Spinal cord (tissue), 10 donors: ENCODE measurements at places on chromosomes 2 and 18. TPM values are rescaled to one million over a fixed set of nuclear protein-coding genes. Genes with fewer than 3 reads are reported as not detected.

GRCh38 chr2:205640716-205641115, 41.6 kb upstream of the NRP2 start:
- H3K27me3 ChIP-seq: no peaks in the 10 kb centered on the region
- no peak for DNase-seq
- H3K27ac ChIP-seq: no peak overlapping the region
- H3K36me3 ChIP-seq: no peaks in the 10 kb centered on the region
- H3K4me3 ChIP-seq: no peak overlapping the region

- no peaks in the 10 kb centered on the region for H3K27me3 ChIP-seq
- no peak overlapping the region for H3K27ac ChIP-seq
- DNase-seq: no peak
- H3K36me3 ChIP-seq: no peaks in the 10 kb centered on the region
- H3K4me1 ChIP-seq: no peaks in the 10 kb centered on the region
These were observed 52.2 kb downstream of the CRACDL start for GRCh38 chr2:98883780-98884211.

The C2orf66 gene
- 0.28 TPM for total RNA-seq

DNA sequence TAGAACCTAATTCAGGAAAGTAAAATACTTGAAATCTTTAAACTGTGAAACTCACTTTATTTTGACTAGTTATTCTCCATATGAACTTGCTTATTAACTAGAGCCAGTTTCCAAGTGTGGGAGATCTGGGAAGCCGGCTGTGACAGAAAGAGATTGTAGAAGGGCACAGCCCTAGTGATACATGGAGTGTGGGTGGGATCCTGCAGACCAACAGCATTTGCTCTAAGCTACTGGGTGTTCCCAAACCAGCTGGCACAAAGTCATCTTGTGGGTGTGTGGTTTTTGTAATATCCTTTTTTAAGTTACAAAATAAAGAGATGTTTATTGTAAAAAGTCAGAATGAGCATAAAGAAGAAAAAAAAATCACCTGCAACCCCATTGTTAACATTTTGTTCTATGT, 3.4 kb downstream of the DUSP19 start:
- DNase-seq: no peak
- H3K27me3 ChIP-seq: no peaks in the 10 kb centered on the region
- H3K4me3 ChIP-seq: no peak overlapping the region
- no peaks in the 10 kb centered on the region for H3K36me3 ChIP-seq

DNA sequence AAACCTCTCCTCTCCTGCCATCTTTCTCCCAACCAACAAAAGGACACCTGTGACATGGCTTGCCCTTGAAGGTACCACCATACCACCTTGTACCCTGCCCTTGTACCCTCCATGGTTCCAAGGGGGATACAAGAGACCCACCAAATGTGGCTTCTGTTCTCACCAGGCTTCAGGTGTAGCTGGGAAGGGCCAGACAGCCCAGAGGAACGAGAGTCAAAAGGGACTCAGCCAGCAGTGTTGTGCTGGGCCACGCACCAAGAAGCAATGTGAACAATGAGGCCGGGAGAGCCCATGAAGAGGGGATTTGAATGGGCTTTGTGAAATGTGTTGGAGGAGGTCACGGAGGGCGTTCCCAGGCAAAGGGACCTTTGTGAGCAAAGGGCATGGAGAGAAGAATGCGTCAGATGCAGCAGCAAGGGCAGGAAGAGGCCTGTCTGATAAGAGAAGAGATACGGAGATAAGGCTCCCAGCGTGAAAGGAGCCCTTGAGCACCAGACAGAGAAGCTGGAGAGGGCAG, 48.6 kb downstream of the PLB1 start:
- no peak overlapping the region for H3K27ac ChIP-seq
- DNase-seq: no peak
- H3K36me3 ChIP-seq: no peaks in the 10 kb centered on the region

The TMEM18 gene
- total RNA-seq: 55.6 TPM

DNA sequence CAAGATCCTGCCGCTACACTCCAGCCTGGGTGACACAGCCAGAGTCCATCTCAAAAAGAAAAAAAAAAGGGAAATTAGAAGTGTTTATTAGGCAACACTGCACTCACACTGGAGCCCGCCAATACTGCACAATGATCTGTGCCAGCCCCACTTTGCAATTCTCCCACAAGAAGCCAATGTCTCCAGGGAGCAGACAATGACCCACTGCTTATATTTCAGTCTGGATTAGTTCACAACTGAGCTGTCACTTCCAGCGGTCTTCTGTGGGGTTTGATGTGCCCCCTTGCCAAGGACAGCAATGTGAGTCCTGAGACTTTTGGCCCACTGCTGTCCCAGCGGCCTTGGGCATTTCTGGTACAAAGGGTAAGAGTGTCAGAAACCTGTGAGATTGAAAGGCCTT, 85.6 kb upstream of the PPM1B start:
- no peak for DNase-seq
- peaks cover 18% of the 10 kb centered on the region for H3K4me1 ChIP-seq
- H3K4me3 ChIP-seq: no peak overlapping the region
- no peak overlapping the region for H3K27ac ChIP-seq
- no peaks in the 10 kb centered on the region for H3K27me3 ChIP-seq
- H3K36me3 ChIP-seq: no peaks in the 10 kb centered on the region

- H3K27ac ChIP-seq: no peak overlapping the region
- no peaks in the 10 kb centered on the region for H3K27me3 ChIP-seq
- no peak overlapping the region for H3K4me3 ChIP-seq
- DNase-seq: no peak
- H3K4me1 ChIP-seq: peaks cover 2% of the 10 kb centered on the region
These were observed 5.4 kb downstream of the GALM start for GRCh38 chr2:38671303-38671702.

DNA sequence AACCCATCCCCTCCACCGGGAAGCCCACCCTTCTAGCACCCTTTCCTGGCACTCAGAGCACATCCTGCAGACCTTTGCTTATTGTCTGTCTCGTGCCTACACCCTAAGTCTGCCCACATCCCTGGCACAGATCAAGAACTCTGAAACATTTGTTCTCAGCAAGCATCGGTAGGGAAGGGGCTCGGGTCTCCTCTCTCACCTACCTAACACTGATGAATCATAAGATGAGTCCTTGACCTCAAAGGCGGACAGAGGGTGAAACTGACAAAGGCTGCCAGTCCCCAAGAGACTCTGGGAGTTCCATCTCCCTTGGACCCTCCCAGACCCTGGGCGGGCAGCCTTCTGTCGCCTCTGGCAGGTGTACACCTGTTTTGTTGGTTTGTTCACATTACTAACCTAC, 9.3 kb downstream of the MAL start:
- no peak for DNase-seq
- peaks cover 28% of the 10 kb centered on the region for H3K4me1 ChIP-seq
- no peak overlapping the region for H3K4me3 ChIP-seq
- no peaks in the 10 kb centered on the region for H3K36me3 ChIP-seq

GRCh38 chr18:28198620-28199019, 21.7 kb upstream of the CDH2 start:
- DNase-seq: no peak
- H3K4me3 ChIP-seq: no peak overlapping the region
- H3K4me1 ChIP-seq: no peaks in the 10 kb centered on the region
- H3K27ac ChIP-seq: no peak overlapping the region
- H3K36me3 ChIP-seq: no peaks in the 10 kb centered on the region

DNA sequence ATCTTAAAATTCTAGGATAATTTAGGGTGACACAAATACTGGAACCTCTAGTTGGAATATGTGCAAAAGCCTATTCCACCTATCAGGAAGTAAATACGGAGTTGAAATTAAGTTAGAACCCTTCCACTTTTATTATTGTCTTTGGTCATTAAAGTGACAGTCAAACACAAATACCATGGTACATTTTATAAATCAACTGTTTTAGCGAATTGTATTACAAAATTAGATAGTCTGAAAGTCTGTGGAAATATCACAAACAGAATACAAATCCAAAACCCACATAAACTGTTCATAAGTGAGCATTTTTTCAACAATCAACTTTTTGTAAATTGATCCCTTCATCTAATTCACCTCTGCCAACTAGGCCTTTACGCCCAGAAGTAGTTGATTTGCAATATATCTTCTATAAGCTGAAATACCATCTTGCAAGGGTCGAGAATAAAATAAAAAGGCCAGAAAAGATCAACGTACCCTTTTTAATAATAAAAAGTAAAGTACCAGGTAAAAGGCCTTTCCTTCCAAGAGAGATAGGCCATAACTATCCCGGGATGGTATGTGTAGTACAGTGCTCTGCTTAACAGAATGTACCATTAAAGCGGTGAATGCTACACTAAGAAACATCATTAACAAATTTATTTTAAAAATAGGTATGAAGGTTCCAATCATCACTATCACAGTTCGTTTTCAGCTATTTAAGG, 1.3 kb downstream of the USP34 start:
- H3K36me3 ChIP-seq: peaks cover 8% of the 10 kb centered on the region
- H3K27me3 ChIP-seq: no peaks in the 10 kb centered on the region
- no peak for DNase-seq
- peaks cover 9% of the 10 kb centered on the region for H3K4me1 ChIP-seq

DNA sequence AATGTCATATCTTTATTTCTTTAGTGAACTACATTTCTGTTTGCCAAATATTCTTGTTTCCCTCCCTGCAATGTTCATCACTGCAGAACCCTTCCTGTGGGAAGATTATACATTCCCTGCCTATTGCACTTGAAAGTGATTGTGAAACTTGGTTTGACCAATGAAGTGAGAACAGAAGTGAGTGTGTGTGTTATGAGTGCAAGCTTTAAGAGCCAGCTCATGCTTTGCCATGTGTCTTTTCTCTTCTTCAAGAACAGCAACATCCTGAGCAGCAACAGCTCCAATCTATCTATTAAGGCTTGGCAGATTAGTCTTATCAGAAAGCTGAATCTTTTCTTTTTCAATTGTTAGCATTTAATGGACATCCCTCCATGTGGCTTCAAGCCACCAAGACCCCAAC, 42.0 kb upstream of the UBE2E3 start:
- H3K36me3 ChIP-seq: no peaks in the 10 kb centered on the region

The CLEC4F gene
- total RNA-seq: not detected

- DNase-seq: peak; percentile 6
- H3K36me3 ChIP-seq: no peaks in the 10 kb centered on the region
- H3K4me3 ChIP-seq: no peak overlapping the region
These were observed 766.9 kb downstream of the TDRD15 start for GRCh38 chr2:21890716-21891115.

DNA sequence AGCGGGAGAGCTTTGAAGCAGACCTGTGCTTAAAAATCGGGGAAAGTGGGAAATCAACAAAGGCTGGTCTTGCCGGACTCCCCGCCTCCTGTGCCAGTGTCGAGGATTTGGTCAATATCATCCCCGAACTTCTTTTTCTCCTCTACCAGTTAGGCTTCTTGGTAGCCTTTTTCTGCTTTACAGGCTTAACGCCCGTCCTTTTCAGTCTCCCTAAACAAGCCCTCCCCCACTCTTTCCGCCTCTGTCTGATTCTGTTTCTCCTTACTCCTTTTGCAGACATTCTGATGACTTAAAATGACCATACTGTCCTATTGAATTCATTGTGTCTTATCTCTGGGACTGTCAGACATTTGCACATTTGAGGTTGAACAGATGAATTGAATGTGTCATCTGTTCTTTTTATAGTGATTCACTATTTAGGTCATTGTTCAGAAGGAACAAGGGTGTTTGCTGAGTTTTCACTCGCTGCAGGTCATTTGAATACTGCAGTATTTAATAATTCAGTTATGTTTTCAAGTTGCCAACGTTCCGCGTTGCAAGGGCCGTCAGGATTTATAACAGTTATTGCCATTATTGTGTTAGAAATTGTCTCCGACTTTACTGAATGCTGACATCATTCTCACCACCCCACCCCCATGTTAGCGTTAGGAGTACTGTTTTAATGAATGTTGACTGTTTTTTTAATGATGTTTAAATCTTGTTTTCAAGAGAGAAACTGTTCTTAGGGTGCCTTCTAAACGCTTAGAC, 1.1 kb downstream of the ITGAV start:
- no peaks in the 10 kb centered on the region for H3K36me3 ChIP-seq
- peak; percentile 35 for DNase-seq
- H3K4me1 ChIP-seq: peaks cover 3% of the 10 kb centered on the region
- peak overlapping the region; percentile 94 for H3K4me3 ChIP-seq
- peak overlapping the region; percentile 97 for H3K27ac ChIP-seq

The KCNG2 gene
- total RNA-seq: 1.4 TPM

The CHRNA1 gene
- total RNA-seq: 0.22 TPM

The PDE11A gene
- 6.5 TPM for total RNA-seq

GRCh38 chr2:60353406-60353800, 200.1 kb downstream of the BCL11A start:
- peak; percentile 66 for DNase-seq
- no peak overlapping the region for H3K4me3 ChIP-seq
- no peaks in the 10 kb centered on the region for H3K36me3 ChIP-seq
- H3K27me3 ChIP-seq: peaks cover 2% of the 10 kb centered on the region
- peaks cover 20% of the 10 kb centered on the region for H3K4me1 ChIP-seq

DNA sequence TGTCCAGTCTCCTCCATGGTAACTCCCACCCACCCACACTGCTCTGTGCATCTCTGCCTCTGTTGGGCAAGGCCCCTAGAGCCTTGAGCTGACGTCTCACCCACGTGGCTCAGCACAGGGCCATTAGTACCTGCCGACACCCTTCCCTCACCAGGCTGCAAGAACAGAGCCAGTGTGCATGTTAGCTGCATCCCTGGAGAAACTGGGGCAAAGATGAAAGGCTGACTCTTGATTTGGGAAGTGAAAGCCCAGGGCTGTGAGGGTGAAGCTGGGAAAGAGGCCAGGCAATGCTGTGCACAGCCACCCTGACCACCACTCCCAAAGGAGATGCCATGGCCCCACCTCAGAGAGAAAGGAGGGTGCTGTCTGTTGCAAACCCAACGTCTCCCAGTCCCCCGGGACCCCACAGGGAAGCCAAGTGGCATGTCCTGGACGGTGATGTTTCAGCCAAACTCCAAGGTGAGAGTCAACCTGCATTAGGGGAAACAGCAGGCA, 20.0 kb upstream of the HPCAL1 start:
- H3K4me3 ChIP-seq: no peak overlapping the region
- H3K27me3 ChIP-seq: no peaks in the 10 kb centered on the region
- no peaks in the 10 kb centered on the region for H3K36me3 ChIP-seq
- no peak for DNase-seq
- no peak overlapping the region for H3K27ac ChIP-seq
- peaks cover 59% of the 10 kb centered on the region for H3K4me1 ChIP-seq

The IMPA2 gene
- total RNA-seq: 9.2 TPM

- H3K4me3 ChIP-seq: no peak overlapping the region
- no peaks in the 10 kb centered on the region for H3K27me3 ChIP-seq
- no peaks in the 10 kb centered on the region for H3K4me1 ChIP-seq
- no peaks in the 10 kb centered on the region for H3K36me3 ChIP-seq
- no peak for DNase-seq
These were observed 307.8 kb downstream of the EPHA4 start for GRCh38 chr2:221264318-221264717.
